ENCODE measurements at places on chromosomes 12 and 14.

DNA sequence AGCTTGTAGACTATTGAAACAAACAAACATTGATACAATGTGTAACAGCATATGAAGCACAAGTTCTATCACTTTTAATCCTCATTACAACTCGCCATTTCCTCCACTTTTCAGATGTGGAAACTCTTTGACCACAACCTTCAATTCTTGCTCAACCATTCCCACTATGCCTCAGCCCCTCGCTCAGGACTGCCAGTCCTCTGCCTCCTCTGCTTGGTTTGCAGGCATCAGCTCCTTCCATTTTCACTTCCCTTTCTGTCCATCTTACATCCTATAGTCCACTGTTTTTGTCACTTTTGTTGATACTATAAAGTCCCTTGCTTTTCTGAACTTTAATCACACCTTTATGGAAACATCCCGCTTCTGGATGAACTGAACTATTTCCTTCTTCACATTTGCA, 28.2 kb upstream of the CD27 start:
- no peak for DNase-seq

DNA sequence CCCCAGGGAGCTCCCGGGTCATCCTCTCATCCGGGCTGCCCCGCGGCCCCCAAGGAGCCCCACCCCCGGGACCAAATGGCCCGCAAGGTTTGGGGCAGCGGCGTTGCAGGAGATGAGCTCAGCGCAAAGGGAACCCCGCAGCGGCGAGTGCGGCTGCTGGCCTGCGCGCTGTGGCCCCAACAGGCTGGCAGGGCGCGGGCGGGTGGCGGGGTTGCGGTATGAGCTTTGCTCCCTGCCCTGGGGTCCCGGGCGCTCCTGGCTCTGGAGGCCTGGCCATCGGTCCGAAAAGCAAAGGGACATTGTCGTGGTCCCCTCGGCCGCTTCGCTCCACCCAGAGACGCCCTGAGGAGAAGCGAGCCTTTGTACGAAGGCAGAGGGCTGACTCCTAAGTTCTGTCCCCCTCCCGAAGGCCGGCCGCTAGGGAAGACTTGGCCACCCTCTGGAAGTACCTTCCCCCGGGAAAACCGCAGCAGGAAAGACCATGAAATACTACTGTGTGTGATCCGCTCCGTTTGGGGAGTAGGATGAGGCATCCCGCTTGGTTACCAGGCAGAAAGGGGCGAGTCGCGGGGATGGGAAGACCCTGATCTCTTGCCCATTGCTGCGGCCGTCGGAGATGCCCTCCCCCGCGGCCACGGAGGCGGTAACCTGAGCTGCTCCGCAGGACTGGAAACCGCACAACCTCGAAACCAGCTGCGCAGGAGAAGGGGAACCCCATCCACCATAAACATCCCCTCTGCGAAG, 620 bp upstream of the NID2 start:
- no peak for DNase-seq

DNA sequence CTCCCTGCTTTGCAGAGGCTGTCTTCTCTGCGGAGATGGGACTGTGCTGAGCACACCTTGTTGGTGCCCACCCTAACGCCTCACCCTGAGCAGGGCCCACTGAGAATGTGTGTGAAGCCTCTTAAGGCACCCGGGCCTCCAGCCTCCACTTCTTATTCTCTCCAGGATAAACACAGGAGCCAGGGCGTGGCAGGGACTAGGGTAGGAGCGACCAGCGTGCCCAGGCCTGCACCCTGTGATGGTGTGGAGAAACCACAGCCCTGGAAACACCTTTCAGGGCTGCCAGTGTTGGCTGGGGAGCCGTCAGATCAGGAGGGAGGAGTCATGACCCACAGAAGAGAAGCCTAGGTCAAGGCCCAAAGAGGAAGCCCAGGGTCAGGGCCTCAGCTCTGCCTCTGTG, 41.3 kb downstream of the VDR start:
- no peak for DNase-seq

- DNase-seq, result peak; percentile 11
Measured at GRCh38 chr12:88371416-88372183, 208.7 kb downstream of the KITLG start.

GRCh38 chr12:19166387-19166786, 36.9 kb downstream of the PLEKHA5 start:
- DNase-seq, result no peak

DNA sequence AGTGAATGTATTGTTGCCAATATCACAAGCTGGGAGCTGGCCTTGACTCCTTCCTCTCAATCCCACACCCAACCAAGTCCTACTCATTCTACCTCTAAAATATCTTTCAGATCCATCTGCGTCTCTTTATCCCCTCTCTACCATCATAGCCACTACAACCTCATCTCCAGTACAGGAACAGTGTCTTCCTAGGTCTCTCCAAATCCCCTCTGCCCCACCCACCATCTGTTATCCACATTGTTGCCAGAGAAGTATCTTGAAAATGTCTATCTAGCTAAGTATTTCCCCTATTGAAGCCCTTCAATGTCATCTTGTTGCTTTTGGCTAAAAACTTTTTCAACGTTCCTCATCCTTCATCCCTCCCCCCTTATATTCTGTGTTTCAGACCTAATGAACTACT, 244.7 kb downstream of the C12orf75 start:
- no peak for DNase-seq

- DNase-seq, result no peak
Measured at GRCh38 chr12:86551146-86551571, 295.0 kb upstream of the MGAT4C start.

DNA sequence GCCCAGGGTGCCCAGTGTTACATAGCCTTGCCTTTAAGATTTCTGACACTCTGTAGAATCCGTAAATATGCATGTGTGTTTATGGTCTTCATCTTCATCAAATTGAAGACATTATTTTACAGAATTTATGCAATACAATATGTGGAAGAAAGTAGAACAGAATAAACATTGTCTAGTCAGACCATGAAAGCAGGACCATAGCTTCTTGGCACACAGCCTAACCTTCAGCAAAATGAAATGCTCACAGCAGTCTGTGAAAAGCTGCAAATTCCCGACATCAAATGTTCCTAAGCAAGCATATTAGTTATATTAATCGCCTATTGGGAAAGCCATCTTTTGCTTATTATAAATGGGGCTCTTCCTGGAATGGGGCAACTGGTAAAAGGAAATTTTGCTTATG, 111.3 kb upstream of the GARIN2 start:
- DNase-seq, result no peak

GRCh38 chr14:33762161-33762851, 188.6 kb downstream of the EGLN3 start:
- DNase-seq, result no peak

GRCh38 chr14:56284641-56285040, 166.4 kb downstream of the PELI2 start:
- no peak for DNase-seq

GRCh38 chr12:51675071-51675803, 84.2 kb downstream of the SCN8A start:
- no peak for DNase-seq

DNA sequence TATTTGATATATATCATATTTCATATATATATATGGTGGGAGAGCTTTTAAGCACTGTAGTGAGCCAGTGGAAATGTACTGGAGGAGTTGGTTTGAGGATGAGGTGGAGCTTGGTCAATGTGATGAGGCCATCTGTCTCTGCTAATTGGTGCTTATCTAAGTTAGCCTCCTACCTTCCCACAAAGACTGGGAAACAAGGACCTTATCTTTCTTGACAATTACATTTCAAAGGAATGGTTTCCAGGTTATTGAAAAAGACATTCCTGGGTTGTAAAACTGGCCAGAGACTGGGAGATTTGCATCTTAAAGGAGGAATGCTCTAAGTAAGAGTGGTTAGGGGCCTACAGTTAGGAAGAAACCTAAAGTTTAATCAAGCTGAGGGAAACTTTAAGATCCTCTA, 212.8 kb upstream of the SYT1 start:
- no peak for DNase-seq

DNA sequence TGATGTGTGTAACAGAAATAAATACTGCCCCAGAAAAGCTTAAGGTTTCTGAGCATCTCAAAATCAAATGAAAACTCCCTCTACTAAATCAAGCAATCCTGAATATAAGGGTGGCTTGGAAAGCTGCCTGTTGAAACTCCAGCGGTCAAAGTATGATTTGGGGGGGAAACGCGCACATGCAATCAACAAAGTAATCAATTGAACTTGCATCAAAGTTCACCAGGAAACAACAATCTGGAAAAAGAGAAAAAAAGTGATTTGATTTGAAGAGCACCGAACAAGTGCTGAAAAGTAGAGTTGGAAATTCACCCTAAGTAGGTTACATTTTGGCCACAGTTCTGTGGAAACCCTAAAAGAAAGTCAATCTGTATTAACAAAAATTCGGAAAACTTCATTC, 700 bp downstream of the CNIH1 start:
- no peak for DNase-seq

DNA sequence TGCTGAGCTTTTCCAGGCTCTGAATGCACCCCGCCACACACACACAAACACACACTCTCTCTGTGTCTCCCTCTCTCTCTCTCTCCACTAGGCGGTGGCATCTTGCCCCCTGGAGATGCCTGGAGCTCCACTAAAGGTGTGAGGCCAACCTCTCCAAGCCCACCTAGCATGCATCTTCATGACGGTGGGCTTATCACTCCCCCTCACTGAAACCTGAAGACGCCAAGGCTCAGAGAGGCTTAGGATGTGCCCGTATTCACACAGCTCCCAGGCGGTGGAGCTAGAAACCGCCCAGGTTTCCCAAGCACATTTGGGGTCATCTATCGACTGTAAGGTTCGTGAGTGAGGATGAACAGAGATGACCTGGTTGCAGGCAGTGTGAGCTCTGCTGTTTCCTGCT, 42.6 kb upstream of the BCL11B start:
- no peak for DNase-seq

DNA sequence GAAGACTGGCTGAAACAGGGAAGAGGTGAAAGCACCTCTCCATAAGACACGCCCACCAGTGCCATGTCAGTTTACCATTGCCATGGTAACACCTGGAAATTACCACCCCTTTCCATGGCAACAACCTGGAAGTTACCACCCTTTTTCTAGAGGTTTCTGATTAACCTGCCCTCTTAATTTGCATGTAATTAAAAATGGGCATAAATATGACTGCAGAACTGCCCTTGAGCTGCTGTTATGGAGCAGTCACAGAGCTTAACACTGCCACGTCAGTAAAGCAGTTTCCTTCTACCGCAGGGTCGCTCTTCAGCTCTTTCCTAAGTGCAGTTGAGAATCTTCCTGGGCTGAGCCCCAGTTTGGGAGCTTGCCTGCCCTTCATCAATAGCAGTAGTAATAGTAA, 55.2 kb downstream of the RASSF3 start:
- no peak for DNase-seq

DNA sequence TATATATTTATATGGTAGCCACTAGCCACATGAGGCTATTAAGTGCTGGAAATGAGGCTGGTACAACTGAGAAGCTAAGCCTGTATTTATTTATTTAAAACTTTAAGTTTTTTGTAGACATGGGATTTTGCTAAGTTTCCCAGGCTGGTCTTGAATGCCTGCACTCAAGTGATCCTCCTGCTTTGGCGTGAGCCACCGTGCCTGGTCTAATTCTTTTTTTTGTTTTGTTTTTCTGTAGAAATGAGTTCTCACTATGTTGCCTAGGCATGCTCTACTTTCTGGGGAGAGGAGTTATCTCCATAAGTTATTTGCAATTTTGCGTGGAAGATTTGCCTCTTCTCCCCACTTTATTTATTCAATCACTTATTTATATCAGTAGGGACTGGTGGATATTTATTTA, 4.8 kb upstream of the SNRNP35 start:
- no peak for DNase-seq

GRCh38 chr14:32226056-32226455, 23.0 kb upstream of the RNU6-8 start:
- DNase-seq, result no peak

DNA sequence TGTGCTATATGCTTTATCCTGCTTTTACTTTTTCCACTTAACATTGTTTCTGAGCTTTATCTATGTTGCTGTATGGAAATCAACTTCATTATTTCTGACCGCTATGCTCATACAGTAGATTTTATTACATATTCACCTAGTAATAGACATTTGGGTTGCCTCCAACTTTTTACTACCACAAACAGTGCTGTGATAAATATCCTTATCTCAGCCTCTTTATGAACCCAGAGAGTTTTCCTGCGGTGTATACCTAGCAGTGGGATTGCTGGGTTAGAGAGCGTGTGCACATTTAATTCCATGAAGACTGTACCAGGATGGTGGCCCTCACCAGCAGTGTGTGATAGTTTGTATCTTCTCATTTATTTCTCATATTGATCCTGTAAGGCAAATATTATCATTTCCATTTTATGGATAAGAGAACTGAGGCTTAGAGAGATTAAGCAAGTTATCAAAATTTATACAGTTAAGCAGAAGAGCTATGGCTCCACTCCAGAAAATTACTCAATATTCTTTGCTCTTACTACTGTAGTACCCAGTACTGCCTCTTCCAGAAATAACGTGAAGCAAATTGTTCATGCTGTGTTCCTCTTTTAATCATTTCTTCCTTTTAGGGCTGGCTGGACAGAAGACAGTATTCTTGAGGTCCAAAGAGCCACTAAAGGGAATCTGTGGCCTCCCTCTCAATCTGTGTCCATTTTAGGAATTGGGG, 26.3 kb upstream of the CISTR start:
- peak; percentile 55 for DNase-seq

GRCh38 chr12:62625228-62625627, 158.6 kb downstream of the MON2 start:
- DNase-seq, result no peak

- DNase-seq, result peak; percentile 62
Measured at GRCh38 chr12:10771132-10771733, 31.2 kb downstream of the TAS2R7 start.

GRCh38 chr12:12986775-12987331, 13.2 kb downstream of the HEBP1 start:
- DNase-seq, result no peak

- no peak for DNase-seq
Measured at GRCh38 chr12:67966560-67966959, 22.7 kb upstream of the IFNG-AS1 start.

DNA sequence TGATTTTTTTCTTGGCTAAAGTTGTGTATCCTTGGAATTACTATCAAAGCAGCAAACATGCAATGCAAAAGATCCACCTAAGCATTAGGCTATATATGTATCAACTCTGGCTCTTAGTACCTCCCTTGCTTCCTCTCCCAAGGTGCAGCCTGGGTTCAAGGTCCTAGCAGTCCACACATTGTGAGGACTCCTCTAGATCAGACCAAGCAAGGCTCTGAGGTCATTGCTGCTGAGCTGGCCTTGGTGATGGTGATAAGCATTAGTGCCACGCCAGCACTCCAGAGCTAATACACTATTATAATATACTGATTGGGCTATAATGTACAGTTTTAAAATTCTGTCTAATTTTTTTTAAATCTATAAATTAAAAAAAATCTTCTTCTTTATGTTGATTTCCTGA, 196.9 kb upstream of the BTG1 start:
- no peak for DNase-seq
